ENCODE measurements at places on chromosomes 1 and 21.

- no peak for DNase-seq
These were observed 7.3 kb downstream of the C1orf174 start for GRCh38 chr1:3892748-3893147.

DNA sequence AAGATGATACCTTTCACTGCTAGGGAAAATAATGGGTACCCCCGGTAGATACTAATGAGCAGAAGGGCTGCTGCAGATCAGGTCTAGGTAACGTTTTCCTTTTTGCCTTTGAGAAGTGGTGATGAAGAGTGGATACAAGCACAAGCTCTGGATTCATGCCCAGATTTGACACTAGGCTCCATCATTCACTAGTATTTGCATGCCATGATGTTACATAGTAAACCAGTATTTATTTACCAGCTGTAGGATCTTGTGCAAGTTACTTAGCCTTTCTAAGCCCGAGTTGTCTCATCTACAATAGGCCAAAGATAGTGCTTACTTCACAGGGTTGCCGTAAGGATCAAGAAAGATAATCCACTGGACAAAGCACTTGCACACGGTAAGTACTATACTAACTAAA, 14.2 kb downstream of the PTPN14 start:
- DNase-seq: no peak

DNA sequence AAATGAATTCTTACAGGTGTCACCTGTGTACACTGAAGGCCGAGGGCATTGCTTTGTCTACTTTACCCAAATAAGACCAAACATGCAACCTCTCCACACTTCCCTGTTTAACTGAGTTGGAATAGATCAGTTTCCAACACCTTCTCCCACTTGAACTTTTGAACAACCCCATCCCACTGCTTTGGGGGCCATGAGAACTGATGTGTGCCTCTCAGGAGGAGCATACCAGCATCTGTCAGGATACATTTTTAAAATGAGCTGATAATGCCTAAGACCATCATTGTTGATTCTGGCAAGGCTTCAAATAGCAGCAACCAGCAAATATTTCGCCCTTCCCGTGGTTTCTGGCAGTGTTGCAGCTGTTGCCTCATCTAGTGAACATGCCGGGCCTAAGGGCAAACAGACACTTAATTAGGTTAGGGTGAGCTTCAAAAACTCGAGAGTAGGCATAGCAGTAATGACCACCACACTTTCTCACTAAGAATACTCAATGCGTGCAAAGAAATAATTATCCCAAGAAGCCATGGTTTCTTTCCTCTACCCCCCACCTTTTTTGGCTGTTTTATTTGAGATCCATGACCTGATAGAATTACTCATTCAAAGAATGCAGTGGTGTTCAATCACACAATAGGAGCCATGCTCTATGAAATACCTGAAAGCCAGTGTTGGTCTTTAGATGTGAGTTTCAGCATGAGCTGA, 63.7 kb downstream of the MAP10 start:
- DNase-seq: no peak

- DNase-seq: no peak
These were observed 12.9 kb downstream of the GSTM5 start for GRCh38 chr1:109724933-109725332.

- DNase-seq: no peak
These were observed 9.1 kb upstream of the GNB1 start for GRCh38 chr1:1899967-1900327.

DNA sequence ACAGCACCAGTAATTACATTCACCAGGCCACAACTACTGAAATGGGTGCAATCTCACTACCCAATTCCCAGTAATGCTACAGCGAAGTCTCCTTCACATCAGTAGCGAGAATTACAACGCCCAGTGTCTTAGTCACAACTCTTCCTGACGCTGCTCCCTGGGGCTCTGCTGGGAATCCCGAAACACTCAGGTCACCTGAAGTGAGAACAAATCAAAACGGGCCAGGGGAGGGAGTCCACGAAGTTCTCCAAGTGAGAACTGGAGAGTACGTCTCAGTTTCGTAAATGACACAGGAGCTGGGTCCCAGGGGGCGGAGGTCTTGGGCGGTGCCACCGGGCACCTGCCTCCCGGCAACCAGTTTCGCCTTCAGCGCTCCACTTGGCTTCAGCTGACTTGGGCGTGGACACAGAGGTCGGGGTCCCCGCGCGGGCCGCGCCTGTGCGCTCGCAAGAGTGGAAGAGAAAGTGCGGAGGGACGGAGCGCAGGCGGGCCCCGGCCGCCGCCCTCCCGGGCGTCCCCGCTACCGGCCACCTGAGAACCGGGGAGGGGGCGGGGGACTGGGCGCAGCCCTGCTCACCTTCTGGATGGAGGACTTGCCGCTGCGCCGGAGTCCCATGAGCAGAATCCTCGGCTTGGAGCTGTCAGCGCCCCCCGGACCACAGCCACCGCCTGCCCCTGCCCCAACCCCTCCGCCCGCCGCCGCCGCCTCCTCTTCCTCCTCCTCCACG, 575 bp downstream of the RRAGC start:
- DNase-seq: no peak

- DNase-seq: no peak
These were observed 15.9 kb upstream of the RGS8 start for GRCh38 chr1:182700351-182700709.

GRCh38 chr1:180842491-180843275, 70.0 kb upstream of the KIAA1614 start:
- no peak for DNase-seq

GRCh38 chr21:39386194-39386593, 37.3 kb upstream of the HMGN1 start:
- DNase-seq: no peak

DNA sequence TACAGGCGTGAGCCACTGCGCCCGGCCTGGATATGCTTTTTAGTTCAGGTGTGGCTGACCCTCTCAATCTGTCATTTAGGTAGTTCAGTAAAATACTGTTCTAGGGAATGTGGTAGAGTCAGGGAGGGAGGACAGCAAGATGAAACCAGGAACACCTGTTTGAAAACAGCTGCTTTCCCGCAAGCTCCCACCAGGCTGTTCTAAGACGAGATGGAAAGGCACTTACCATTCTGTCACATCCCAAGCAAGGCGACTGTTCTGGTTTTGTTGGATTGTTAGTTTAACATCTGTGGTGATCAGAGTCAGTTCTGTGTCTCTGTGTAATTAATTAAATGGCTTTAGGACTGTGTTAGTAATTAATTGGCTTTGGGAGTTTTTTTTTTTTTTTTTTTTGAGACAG, 2.9 kb downstream of the CHAF1B start:
- DNase-seq: no peak

- DNase-seq: no peak
These were observed 17.6 kb upstream of the RWDD3 start for GRCh38 chr1:95216292-95216990.

- no peak for DNase-seq
These were observed 117.9 kb downstream of the DMRTB1 start for GRCh38 chr1:53576866-53577760.

DNA sequence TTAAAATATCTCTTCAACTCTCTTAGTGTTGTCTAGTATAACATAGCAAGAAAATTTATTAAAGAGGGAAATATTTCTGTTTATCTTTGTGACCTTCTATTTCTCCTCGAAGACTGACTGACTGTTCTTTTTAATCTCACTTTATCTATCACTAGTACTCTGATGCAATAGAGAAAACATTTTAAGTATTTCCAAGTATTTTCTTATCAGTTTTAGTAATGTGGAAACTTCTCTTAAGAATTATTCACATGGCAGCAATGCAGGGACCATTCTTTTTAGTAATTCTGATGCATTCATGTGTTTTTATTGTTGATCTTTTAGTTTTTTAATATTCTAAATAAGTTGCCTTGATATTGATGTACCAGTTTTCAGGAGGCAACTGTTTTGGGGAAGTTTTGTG, 115.7 kb downstream of the NEK7 start:
- no peak for DNase-seq

GRCh38 chr1:56512724-56513494, 66.5 kb downstream of the PLPP3 start:
- DNase-seq: no peak

GRCh38 chr1:108045460-108045859, 80.5 kb upstream of the VAV3 start:
- no peak for DNase-seq

GRCh38 chr1:225767634-225768540, 9.7 kb upstream of the SRP9 start:
- DNase-seq: no peak

DNA sequence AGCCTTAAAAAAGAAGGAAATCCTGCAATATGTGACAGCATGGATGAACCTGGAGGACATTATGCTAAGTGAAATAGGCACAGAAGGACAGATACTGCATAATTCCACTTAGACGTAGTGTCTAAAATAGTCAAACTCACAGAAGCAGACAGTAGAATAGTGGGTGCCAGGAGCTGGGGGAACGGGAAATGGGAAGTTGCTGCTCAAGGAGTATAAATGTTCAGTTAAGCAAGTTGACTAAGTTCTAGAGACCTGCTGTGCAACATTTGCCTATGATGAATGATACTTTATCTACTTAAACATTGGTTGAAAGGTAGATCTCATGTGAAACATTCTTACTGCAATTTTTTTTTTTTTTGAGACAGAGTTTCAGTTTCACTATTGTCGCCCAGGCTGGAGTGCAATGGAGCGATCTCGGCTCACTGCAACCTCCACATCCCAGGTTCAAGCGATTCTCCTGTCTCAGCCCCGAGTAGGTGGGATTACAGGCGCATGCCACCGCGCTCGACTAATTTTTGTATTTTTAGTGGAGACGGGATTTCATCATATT, 197.8 kb downstream of the HIVEP3 start:
- no peak for DNase-seq

DNA sequence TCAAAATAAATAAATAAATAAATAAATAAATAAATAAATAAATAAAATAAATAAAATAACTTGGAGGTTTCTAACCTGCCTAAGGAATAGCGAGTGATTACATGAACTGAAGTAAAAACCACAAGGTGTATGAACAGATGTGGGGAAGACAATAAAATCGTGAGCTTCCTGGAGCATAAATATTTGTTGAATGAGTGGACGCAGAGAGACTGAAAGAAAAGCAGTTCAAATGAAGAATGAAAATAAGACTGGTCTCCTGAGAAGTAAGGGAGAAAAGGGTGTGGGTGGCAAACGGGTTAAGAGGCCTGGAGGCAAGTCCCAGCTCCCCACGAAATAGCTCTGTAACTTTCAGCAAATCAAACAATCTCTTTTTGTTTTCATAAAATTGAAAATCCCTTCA, 33.6 kb downstream of the CHML start:
- no peak for DNase-seq

DNA sequence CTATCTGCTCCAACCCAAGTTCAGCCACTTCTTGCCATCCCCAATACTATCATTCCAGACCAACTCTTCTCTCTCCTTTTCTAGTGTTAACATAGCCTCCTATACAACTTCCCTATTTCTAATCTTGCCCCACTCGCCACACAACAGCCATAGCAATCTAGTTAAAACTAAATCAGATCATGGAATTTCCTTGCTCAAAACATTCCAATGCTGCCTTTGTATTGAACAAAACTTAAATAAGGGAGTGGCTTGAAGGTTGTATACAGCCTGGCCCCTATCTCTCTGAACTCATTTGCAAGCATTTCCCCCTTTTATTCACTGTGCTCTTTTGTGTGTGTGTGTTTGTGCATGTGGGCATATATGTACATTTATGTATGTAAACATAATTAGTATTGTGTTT, 118.1 kb upstream of the SGIP1 start:
- no peak for DNase-seq

GRCh38 chr1:198845851-198846250, 207.0 kb downstream of the PTPRC start:
- no peak for DNase-seq

DNA sequence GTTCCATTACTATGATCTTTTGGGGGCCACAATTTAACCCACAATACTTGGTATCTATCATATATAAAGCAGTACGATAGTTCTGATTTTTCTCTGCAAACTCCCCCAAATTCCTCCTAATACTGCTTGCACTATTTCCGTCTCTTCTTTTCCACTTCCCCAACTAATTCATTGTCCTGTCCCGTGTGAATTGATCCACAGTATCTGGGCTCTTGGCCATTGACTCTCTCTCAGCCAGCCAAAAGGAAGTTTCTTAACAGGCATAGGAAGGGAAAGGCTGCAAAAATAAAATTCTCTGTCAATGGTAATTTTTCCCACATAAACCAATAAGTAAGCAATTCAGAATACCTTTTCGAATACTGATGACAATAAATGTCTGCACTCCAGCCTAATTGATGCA, 91.7 kb upstream of the DSCAM start:
- DNase-seq: no peak
